ENCODE measurements at places on chromosomes 3 and 15.

GRCh38 chr3:127427666-127428065, 139.8 kb upstream of the PRR20G start:
- DNase-seq: no peak

DNA sequence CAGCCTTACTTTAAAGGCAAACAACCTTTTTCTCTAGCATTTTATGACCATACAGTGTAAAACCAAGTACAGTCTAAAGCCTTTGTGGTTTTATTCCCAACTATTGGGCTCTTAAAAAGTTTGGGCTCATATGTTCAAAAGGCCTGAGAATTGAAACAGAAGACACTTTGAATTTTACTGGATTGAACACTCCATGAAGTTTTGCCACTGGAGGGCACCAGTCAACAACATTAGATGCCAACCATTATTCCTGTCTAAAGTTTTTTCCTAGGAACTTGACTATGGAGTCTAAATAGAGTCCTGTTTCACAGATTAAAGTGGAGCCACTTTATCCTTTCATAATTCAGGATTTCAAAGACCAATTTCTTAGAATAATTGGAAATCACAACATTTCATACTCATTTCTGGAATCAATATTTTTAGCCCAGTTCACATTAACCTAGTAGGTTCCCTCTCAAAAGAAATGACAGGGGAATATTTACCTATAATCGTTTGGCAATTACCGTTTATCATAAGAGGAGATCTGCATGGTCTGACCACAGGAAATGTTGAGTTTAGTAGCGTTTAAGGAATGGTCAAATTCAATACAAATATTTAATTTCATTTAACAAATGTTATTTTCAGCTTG, 244.1 kb upstream of the PDZRN3 start:
- DNase-seq: peak; percentile 40

GRCh38 chr15:29035336-29036285, 149.8 kb downstream of the APBA2 start:
- DNase-seq: no peak

- no peak for DNase-seq
Observed at GRCh38 chr3:141788149-141788548, 24.9 kb downstream of the GRK7 start.

GRCh38 chr3:12884790-12885582, 43.6 kb upstream of the RPL32 start:
- no peak for DNase-seq

- DNase-seq: peak; percentile 74
Observed at GRCh38 chr3:148648685-148649352, 48.9 kb upstream of the AGTR1 start.

GRCh38 chr15:63553388-63553791, 43.8 kb upstream of the FBXL22 start:
- peak; percentile 97 for DNase-seq

- no peak for DNase-seq
Observed at GRCh38 chr3:42501681-42502428, 588 bp upstream of the VIPR1 start.

- no peak for DNase-seq
Observed at GRCh38 chr3:197417911-197418618, 119.7 kb upstream of the DLG1 start.

- DNase-seq: peak; percentile 66
Observed at GRCh38 chr15:31042751-31043150, 51.3 kb upstream of the MTMR10 start.

DNA sequence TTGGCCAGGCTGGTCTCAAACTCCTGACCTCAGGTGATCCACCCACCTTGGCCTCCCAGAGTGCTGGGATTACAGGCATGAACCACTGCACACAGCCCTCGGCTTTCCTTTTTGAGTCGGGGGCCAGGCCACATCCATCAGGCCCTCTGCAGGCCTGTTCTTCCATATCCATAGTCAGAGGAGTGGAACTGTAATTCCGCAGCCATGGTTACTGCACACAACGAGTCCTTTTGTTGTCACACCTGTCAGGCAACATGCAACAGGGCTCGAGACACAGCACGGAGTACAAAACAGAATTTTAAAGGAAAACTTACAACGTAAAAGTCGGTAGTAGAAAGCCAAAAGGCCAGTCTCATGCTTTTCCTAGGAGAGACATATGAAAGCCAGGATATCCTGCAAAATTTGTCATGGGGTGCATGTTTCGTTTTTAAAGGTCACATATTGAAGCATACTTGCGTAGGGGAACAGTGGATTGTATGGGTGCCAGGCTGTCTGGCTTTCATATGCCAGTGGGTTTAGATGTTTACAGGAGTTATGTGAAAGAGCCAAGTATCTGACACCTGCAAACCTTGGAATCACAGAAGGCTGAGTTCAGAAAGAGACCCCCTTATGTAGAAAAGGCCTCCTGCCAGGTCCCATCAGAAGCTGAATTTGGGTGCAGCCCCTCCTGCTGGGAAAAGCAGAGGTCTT, 63.2 kb upstream of the LPP start:
- no peak for DNase-seq

DNA sequence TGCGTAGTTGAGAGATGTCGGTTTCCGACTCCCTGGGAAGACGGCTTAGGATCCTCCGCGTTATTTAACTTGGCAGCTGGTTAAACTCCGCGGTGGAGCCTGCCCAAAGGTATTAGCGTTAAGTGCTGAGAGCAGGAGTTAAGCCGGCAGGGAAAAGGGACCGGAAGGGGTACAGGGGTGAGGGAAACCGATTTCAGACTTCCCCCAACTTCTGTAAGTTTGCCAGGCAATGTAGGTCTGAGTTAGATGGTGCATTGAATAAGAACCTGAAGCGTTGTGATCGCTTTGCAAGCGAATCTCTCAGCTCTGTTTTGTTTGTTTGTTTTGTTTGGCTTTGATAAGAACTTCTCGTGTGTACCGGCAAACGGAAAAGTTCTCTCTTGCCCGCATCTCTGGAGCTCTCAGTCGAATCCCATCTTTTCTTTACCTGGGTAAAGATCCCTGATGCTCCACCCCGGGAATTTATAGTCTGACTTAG, 6.0 kb upstream of the FEZF2 start:
- no peak for DNase-seq

GRCh38 chr3:28268989-28269388, 27.6 kb downstream of the CMC1 start:
- no peak for DNase-seq

Data from AG10803 (cell line).